ENCODE measurements at places on chromosomes 5 and 9.

DNA sequence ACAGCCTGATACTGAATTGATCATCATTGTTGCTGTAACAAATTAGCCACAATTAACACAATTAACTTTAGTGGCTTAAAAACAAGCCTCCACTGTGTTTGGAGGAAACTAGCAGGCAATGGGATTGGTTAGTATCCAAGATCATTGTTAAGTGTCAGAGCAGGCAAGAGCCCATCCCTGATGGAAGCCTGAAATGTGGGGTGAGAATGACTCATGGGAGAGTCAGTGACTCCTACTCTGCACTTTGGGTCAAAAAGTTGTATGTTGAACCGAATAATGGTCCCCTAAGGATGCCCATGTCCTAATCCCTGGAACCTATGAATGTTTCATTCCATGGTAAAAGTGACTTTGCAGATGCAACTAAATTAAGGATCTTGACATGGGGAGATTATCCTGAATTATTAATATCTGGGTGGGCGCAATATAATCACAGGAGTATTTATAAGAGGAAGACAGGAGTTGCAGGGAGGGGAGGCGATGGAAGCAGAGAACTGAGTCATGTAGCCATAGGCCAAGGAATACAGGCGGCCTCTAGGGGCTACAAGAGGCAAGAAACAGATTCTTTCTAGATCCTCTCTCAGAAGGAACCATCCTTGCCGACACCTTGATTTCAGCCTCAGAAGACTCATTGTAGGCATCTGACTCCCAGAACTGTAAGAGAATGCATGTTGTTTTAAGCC, 28.8 kb downstream of the ALG2 start:
- no peak for DNase-seq

DNA sequence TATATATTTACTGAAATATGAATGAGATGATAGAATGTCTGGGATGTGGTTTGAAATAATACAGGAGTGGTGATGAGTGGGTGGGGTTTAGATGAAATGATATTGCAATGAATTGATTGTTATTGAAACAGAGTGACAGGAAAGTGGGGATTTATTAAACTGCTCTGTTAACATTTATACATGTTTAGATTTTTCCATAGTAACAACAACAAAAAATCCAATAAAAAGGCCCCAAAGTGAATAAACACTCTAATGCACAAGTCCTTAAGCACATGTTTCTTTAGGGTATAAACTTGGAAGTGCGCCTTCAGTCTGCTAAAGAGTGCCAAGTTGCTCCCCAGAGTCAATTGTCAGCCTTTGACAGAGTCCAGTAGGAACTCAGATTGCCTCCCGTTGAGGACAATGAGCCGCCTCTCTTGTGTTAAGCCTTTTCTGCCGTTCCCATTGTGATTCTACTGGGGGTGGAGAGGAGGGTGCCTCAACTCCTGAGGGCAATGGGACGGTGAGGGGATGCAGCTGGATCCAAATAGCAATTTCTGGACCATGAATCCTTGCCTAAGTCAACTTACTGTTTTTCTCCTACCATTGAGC, 112.3 kb downstream of the SLC28A3 start:
- no peak for DNase-seq

DNA sequence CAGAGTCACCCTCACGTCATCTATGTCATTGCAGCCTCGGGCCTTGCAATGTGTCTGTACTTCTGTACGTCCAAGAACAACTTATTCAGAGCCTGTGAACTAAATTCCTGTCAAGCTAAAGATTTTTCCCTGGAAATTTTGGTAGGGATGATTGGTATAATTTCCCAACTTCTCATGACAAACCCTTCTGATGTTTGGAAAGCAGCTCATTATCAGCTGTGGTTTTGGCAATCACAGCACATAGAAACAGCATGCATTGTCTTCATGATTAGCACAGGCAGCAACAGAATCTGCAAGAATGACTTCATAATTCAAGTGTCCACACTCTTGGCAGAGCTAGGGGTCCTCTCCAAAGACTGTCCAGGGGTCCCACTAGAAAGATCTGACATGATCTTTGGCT, 49.5 kb downstream of the APBA1 start:
- DNase-seq = no peak

- no peak for DNase-seq
Observed at GRCh38 chr5:2742921-2743679, 8.4 kb downstream of the IRX2 start.

DNA sequence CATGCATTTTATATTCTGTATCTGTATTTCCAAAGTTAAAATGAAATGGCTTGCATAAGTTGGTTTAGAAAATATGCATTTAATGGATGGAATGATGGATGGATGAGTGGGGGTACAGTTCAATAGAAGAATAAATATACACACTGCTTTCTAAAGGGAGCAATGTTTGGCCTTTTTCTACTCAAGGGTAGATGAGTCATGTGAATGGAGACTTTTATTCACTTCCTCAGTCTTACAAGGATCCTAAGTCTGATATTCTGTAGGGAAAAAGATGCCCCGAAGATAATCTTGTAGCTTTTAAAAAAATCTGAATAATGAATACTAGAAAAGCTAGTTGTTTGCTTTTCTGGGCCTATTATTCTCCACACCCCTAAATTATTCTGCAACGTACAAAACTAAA, 2112.1 kb downstream of the MAT2B start:
- DNase-seq = no peak

GRCh38 chr9:36855448-36856315, 178.4 kb downstream of the PAX5 start:
- DNase-seq = no peak

DNA sequence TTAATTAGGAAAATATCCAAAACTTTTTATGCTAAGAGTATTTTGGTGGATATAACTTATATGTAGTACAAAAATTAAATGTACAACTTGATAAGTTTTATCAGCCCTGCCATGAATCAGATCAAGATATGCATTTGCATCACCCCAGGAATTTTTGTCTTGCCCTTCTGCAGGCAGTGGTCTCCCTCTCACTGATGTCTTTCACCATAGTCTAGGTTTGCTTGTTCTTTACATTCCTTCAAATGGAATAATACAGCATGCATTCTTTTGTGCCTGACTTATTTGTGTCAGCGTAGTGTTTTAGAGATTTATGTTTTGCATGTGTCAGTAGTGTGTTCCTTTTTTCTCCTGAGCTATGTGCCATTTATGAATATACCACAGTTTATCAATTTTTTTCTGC, 36.4 kb downstream of the RNF180 start:
- DNase-seq = no peak

GRCh38 chr9:137445275-137445807, 4.2 kb upstream of the ENTPD8 start:
- peak; percentile 57 for DNase-seq

- peak; percentile 39 for DNase-seq
Observed at GRCh38 chr5:172453986-172454357, 353 bp downstream of the SH3PXD2B start.

GRCh38 chr5:32562843-32563242, 22.5 kb upstream of the SUB1 start:
- no peak for DNase-seq

- DNase-seq = no peak
Observed at GRCh38 chr5:1468247-1468612, 23.0 kb upstream of the SLC6A3 start.

- DNase-seq = no peak
Observed at GRCh38 chr9:107260437-107261081, 22.5 kb upstream of the RAD23B start.

DNA sequence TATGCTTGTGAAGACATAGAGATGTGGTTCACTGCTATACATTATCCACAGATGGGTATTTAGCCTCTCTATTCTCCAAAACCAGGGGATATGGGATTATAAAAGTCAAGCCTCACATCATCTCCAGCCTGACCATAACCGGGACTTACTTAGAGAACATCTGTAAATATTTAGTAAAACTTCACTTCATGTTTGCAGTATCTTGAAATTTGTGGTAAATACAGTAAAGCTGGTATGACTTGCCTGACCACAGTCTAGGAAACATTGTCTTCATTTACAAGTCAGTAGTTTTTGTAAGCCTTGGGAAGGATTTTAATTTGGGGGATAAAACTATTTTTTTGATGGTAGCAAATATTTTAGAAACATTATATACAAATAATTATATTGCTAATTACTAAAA, 64.2 kb downstream of the MAST4 start:
- no peak for DNase-seq

DNA sequence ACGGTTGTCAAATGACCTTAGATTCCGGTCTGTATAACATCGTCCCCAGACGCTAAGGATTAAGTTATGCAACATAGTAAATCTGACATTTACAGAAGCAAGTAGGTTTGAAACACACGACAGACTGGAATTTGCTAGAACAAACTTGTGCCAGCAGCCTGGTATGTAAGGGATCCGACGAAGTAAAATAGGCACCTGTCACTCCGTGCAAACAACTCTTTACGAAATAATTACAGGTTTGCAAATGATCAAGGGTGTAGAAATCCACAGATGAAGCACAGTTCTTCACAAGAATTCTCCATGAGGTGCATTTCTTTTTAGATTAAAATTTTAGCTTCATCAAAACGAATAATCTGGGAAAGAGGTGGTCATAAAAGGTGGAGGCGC, 508 bp downstream of the MOCS2 start:
- peak; percentile 35 for DNase-seq

- no peak for DNase-seq
Observed at GRCh38 chr9:94168203-94169000, 84.1 kb downstream of the PTPDC1 start.

GRCh38 chr9:76717176-76717575, 47.1 kb upstream of the PCA3 start:
- peak; percentile 56 for DNase-seq

- DNase-seq = peak; percentile 82
Observed at GRCh38 chr9:72041775-72042194, 18.6 kb downstream of the C9orf57 start.

- DNase-seq = peak; percentile 12
Observed at GRCh38 chr9:2116073-2116472, 100.9 kb downstream of the SMARCA2 start.

DNA sequence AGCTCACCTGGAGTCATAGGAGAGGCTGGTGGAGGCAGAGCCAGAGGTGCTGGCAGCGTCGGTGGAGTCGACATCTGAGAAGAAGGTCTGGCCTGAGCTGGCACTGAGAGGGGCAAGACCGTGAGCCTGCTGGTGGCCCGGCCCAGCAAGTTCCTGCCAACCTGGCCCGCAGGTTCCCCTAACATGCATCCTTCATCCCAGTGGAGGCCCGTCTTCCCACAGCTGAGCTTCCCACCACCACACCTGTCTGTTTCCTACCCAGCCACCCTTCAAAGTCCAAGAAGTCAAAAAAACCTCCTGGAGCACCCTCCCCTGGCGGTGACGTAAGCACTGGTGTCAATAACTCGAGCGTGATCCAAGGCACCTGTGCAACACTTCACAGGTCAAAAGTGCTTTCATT, 16.9 kb downstream of the PHF19 start:
- DNase-seq = no peak

- no peak for DNase-seq
Observed at GRCh38 chr5:56314529-56314928, 81.4 kb upstream of the ANKRD55 start.

DNA sequence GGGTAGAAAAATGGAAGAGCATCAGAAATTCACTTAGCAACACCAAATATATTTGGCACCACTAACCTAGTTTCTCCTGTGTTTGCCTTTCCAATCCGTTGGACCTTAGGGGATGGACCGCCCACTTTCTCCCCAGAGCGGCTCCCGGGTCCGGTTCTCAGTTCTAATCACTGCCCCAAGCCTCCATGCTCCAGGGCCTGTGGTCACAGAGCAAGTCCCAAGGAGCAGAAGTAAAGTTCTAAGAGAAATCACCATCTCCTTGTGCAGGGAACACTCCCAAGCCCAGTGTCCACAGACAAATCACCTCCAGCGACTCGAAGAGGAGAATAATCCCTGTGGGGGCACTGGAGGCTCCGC, 728 bp upstream of the SLC1A1 start:
- no peak for DNase-seq

DNA sequence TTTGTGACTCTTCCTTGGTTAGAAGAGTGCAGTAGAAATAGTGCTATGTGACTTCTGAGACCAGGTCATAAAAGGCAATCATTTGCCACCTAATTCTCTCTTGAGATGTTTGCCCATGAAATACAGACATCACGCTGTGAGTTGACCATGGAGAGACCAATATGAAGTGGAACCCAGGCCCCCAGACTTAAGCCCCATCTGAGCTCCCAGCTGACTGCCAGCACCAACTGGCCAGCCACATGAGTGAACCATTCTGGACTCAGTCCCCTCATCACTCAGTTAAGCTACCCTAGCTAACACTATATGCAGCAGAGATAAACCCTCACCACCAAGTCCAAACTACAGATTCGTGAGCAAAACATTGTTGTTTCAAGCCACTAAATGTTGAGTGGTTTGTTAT, 60.7 kb upstream of the NIPBL start:
- no peak for DNase-seq

DNA sequence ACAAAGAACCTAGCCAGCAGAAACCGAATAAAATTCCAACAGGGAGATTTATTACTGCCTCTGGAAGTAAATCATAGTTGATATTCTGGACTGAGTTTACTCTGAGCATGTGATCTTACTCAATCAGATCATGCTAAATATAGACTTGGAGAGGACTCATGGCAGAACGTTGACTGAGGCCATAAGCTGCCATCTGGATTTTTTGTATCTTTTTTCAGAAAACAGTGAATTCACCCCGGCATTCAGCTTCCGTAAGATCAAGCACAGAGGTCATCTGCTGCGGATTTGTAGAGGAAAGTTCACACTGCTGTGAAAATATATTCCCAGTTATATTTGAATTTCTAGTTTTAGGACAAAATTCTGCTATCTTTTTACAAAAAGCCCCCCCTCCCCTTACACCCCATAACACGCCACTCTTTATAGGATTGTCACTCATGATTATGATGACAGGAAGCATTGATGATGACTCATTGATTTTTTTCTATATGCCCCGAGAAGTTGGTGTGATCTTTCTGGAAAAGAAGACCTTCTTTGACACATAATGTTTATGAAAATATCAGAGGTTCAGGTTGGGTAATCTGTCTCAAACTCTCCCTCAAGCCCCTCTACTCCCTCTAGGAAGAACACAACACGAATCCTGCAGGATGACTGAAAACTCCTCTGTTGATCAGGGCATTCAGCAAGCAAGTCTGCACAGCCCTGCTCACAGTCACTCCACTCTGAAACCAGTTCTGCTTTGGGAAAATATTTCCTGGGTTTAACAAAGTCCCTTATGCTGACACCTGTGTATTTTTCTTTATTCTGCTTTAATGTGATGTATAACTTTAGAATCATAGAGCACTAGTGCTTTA, 70.8 kb downstream of the NXNL2 start:
- DNase-seq = no peak

All from NCI-H1105 treated with DMSO at 0.1 percent for 48 hours (cell line).